ENCODE measurements at places on chromosomes 7 and 10.

DNA sequence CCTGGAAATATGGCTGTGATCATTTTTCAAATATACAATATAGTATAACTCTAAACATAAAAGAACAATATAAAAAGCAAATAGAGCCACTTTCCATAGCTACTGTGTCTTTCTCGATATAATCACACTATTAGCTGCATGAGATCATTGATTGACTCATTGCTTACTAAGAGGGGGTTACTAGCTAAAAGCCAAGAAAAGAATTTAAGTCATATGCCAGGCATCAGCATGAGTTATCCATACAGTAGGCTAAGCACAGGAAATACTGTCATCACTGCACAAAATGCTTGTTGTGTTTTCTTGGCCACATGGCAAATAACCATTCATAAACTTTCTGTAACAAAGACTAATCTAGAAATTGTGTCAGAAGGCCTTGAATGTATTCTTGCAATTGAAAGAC is 18.8 kb upstream of the ABCB5 start:
- DNase-seq: no peak

DNA sequence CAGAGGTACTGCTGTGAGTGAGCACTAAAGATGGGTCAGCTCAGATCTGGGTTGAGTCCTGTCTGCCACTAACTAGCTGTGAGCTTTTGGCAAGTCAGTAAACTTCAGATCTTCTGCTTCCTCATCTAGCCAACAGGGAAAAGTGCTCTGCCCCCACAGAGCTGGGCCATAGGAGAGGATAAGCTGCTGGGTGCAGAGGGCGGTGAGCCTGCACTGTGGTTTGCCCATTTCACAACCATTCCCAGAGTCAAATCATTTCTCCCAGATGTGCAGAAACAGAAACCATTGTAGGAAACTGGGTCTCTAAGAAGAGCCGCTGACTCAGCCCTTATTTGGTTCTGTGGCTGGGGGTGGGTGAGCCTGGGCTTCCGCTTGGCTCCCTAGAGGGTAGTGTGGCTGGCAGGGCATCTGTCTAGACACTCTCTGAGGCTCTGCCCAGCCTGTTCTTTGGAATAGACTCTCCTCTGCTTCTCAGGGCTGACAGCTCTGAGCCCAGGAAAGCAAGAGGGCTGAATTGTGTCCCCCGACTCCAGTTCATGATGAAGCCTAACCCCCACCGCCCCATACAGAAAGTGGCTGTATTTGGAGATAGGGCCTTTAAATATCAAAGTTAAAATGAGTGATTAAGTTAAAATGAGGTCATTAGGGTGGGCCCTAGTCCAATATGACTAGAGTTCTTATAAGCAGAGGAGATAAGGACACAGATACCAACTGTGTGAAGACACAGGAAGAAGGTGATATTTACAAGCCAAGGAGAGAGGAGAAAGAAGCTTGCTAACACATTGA is 29.5 kb upstream of the ARHGAP22 start:
- peak; percentile 74 for DNase-seq

GRCh38 chr7:5610500-5611186 is 170.8 kb downstream of the RNF216 start:
- DNase-seq: no peak

DNA sequence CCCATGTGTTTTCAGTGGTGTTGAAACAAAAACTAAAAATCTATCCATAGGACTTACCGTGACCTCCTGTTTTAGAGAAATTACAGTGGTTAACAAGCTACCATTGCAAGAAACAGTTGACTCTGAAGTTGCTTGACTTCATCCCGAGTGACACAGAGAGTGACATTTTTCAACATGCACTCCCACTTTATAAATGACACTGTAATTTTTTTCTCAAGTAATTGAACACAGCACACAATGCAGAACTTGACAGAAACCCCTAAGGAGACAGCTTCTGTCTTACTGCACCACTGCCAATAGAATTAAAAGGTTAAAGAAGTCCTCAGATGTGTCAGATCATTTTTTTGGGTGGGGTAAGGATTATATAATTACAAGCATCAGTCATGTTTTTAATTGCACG is 246.1 kb downstream of the CELF2 start:
- no peak for DNase-seq

DNA sequence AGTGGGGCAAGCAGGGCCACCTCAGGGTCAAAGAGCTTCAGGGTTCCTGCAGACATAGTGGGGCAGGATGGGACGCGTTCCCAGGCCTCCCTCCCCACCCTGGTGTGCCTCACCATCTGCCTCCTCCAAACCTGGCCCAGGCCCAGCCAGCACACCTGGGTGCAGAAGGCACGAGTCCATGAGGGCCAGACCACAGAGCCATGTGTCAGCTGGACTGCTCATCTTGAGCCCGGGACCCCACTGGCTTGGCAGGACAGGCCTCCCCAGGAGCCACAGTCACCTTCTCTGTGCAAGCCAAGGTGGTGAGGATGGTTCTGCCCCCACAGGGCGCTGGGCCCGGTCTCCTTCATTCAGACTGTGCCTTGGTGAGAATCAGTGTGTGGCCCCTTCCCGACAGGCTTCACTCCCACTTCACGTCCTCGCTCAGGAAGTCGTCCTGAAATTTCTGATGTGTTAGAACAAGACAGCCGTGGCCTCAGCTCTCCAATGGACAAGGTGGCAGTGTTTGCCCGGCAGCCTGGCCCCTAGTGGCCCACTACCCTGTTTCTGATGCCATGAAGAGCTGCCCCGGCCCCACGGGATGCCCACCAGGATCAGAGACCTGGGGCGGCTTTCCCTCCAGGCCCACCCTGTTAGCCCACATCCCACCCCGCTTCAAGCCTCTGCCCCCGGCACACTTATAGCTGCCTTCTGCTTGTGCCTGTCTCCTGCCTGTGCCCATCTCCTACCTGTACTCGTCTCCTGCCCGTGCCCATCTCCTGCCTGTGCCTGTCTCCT is 59.6 kb upstream of the EBF3 start:
- no peak for DNase-seq

DNA sequence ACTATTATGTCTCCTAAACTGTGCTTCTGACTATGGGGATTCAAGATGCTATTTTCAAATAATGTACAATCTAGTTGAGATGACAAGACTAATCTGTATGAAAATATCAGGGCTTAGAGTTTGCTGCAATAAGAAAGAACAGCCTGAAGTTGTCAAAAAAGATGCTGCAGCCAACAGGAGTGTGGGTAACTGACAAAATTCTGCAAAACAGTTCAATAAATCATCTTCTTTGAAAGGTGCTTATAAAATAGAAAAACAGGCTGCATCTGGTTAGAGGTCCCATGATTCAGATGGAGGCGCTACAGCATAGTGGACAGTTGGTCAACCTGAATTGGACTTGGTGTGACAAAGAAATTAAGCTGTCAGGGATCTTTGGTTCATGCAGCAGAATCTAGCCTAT is 511.0 kb downstream of the XPNPEP1 start:
- no peak for DNase-seq

- DNase-seq: no peak
These were observed 29.3 kb downstream of the AFAP1L2 start for GRCh38 chr10:114375047-114375446.

GRCh38 chr7:40885503-40885902 is 750.7 kb downstream of the SUGCT start:
- DNase-seq: no peak

- no peak for DNase-seq
These were observed 2.6 kb upstream of the GAD2 start for GRCh38 chr10:26214004-26214403.

DNA sequence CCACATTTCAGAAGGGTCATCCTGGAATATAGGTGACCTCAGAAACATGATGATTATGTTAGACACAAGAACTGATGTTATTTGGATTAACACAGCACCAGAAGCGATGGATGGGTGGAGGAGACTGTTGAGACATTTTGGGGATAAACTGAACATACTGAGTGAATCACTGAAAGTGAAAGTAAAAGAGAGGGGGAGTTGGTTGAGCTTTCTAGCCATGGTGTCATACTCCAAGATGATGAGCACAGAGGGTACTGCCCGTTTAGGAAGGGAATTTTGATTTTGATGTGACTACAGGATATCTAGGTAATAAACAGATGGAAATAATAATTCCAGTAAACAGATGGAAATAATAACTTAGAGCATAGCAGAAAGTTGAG is 248.0 kb upstream of the NPY start:
- DNase-seq: no peak

- DNase-seq: no peak
These were observed 52.7 kb downstream of the CNNM2 start for GRCh38 chr10:102970562-102971340.

DNA sequence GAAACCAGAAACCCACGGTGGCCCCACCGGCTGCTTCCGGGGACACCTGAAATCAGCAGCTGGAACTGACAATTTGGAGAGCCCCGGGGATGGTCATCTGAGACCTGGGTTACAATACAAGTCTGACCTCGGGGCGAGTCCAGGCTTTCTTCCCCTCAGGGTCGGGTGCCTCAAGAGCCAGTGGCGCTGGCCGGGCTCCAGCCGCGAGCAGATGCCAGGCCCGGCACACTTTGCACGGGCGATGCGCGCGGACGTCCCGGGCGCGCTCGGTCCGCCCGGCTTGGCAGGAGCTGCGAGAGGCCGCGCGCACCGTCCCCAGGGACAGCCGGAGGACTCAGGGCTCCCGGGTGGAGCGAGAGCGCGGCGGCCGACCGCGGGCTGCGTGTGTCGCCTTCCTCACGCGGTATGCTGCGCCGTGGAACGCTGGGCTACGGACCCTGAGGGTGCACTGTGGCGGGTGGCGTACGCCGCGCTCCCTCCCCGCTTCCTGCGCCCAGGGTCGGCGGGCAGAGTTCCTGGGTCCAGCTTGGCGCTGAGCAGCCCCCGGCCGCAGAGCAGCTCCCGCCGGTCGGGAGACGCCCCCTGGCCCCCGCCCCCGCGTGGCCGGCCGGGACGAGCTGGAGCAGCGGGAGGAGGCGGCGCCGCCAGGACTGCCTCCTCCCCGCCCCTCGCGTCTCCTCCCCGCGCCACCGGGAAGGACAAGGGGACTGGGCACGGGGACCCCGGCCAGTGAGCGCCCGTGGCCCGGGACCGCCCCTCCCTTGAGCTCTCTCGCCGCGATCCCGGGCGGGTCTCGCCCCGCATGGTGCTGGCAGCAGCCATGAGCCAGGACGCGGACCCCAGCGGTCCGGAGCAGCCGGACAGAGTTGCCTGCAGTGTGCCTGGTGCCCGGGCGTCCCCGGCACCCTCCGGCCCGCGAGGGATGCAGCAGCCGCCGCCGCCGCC is at the start of gene RBM20:
Gene RBM20, plus strand, starts transcription at position 684 of the 945 bp plus-strand sequence. Its CDS starts 119 bp downstream, at position 803.
- no peak for DNase-seq

DNA sequence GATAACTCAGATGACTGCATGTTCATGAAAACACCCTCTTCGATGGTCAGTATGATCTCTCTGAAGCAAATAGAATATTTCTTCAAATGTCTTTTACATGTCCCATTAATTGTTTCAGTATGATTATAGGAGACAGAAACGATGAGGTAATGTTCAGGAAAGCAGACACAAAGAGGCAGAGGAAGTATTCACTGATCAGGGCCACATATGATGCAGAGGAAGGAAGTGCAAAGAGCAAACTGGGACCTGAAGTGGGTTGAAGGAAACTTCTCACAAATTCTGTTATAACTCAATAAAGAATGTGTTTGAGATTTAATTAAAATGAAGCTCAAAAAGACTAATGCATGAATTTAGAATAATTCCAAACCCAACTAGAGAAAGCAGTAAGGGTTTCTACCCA is 70.5 kb downstream of the TES start:
- DNase-seq: no peak

DNA sequence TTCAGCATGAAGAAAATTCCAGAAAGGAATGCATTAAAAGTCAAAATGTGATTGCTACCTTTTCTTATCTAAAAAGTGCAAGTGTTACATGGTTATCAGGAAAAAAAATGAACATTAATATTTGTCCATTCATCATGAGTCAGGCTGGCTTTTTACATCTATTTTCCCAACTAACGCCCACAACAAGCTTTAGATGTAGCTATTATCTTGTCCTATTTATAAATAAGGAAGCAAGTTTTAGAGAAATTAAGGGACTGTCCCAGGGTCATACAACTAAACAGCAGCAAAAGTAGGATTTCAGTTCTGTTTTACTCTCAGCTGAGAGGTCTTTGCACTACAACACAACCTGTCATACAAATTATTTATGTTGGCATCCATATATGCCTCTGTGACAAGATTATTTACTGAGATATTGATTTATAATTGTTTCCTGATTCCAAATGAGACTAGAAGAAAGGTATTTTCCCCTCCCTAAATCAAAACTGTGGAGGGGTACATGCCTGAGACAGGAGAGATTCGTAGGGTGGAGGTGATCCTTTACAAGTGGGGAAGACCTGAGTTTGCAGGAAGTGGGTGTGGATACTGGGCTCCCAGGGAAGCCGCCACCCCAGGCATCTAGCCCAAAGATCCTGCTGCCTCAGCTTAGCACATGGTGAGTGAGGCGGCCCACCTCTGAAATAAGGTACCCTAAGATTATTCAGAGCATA is 57.2 kb upstream of the ARID5B start:
- DNase-seq: no peak

DNA sequence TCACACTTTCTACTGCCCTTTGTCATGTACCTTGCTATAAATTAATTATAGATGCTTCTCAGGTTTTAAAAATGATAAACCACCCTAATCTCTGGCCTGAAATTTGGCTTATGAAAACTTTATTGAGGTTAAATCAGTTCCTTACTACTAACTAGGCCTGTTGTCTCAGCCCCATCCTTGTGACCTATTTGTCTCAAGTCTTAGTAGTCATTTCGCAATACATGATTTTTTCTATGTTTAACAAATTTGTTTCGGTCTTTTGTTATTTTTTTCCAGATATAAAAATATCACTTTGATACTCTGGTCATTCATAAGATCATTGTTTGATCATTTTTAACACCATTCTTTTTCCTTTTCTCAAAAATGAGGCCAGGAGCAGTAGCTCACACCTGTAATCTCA is 411.6 kb downstream of the GFRA1 start:
- peak; percentile 5 for DNase-seq

- no peak for DNase-seq
These were observed 107.7 kb downstream of the TACC2 start for GRCh38 chr10:122096705-122097104.

GRCh38 chr10:133069033-133069525 is 18.6 kb upstream of the ADGRA1 start:
- DNase-seq: no peak

GRCh38 chr10:114070710-114071109 is 27.0 kb downstream of the ADRB1 start:
- no peak for DNase-seq

- DNase-seq: peak; percentile 47
These were observed at the start of gene GNG11 for GRCh38 chr7:93921607-93922566. TSS of gene GNG11 (plus strand) at chr7:93921735. CDS start at chr7:93922138, 403 bp downstream.

Data from AG09319 (cell line).